Uterus (tissue), 4 donors: ENCODE measurements at places on chromosomes 4 and X. TPM values are rescaled to one million over a fixed set of nuclear protein-coding genes. Genes with fewer than 3 reads are reported as not detected.

- DNase-seq: no peak
These were observed 93.3 kb downstream of the GRIA3 start for GRCh38 chrX:123277347-123277746.

DNA sequence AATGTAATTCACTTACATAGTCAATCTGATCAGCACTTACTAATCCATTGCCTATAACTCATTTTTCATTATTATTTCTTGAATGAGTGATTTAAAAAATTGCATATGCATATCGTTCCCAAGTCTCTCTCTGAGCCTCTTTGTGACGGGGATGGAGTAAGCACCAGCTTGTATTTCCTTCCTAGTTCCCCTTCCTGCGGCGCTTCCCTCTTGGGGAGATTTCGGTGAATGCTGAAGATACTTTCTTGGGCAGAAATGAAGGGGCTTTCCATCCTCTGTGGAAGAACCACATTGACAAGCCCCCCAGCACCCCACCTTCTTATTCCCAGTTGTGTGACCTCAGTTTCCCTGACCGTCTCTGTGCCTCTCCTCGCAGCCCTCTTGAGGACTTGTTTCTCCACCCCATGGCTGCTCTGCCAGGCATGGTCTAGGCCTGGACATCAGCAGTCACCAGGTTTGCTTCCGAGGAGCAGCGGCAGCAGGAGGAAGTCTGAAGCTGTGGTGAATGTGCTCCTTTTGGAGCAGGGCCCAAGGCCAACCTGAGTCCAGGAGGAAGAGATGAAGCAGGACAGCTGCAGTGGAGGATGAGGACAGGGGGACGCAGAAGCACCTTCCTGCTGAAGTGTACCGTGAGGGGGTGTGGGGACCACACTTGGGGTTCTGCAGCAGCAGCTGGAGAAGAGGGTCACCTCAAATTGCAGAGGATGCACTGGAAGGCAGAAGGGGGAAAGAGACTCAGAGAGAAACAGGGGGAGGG, 124.9 kb downstream of the IRF2 start:
- DNase-seq: no peak

- no peak for DNase-seq
These were observed 27.5 kb downstream of the ENPEP start for GRCh38 chr4:110503270-110504083.

TMPRSS11A gene
- total RNA-seq: not detected

PROM1 gene
- 0.51 TPM for total RNA-seq
